ENCODE measurements at places on chromosomes 2 and 18.

DNA sequence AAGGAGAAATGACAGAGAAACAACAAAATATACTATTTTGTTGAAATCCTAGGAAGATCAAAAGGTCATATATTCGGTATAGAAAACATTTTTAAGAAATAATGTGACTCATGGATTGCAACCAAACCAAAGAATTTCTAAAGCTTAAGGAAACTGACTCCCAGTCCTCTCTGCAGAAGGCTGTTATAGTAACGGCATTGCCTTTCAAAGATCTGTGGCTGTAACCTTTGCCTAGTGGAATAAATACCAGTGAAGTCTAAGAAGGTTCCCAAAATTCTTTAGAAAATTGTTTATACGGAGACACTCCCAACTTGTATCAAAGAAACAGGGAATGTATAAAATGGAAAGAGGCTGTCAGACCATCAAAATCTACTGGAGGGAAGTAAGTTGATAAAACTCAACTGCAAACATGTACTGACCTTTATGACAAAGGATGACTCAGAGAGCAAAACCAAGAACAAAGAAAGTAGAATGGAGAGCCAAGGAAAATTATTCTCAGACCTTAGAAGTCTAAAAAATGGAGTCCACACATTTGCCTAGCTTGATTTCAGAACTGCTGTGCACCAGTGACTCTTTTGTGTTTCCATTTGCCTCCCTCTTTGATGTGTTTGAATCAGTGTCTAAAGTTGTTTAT is 48.6 kb upstream of the FSIP2 start:
- no peak for DNase-seq

GRCh38 chr2:239394978-239395377 is 5.8 kb downstream of the HDAC4 start:
- no peak for DNase-seq

- no peak for DNase-seq
These were observed 911.6 kb downstream of the TDRD15 start for GRCh38 chr2:22035361-22035830.

GRCh38 chr18:56329536-56329935 is 308.9 kb downstream of the TXNL1 start:
- no peak for DNase-seq

GRCh38 chr2:240603081-240603835 is 16.7 kb downstream of the CAPN10 start:
- DNase-seq: no peak

DNA sequence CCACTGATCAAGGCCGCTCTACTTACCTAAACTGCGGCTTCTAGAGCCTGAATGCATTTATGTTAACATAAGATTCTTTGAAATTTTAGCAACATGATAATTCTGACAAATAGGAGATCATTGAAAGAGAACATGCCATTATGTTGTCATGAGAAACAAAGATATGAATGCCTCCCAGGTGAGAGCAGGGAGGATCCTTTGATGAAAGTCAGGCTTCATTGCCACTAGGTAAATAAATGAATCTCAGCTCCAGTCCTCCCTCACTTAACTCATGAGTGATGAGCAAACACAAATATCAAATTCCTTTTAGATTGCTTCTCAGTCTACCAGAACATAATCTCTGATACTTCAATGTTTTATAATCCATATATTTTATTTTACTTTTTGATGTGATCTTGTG is 463.2 kb upstream of the CDH7 start:
- no peak for DNase-seq

- no peak for DNase-seq
These were observed 522.2 kb downstream of the PIK3C3 start for GRCh38 chr18:42477267-42477666.

- DNase-seq: no peak
These were observed 246.7 kb downstream of the DLGAP1 start for GRCh38 chr18:4208366-4208765.

DNA sequence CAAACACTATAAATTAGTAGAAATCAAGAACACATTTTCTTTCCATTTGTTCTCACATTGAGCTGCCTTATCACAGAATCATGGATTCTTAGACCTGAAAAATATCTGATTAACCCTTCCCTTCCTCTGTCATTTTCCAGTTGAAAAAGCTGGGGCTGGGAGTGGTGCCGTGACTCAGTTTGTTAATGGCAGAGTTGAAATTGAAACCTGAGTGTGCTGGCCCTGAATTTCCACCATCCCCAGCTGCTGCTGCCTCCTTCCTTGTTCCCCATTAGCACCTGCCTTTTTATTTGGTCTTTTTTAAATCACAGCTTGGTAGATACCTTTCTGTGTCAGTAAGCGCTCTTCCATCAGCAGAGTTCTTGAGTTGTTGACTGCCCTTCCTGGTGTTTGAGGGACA is 10.6 kb downstream of the FARP2 start:
- DNase-seq: no peak

DNA sequence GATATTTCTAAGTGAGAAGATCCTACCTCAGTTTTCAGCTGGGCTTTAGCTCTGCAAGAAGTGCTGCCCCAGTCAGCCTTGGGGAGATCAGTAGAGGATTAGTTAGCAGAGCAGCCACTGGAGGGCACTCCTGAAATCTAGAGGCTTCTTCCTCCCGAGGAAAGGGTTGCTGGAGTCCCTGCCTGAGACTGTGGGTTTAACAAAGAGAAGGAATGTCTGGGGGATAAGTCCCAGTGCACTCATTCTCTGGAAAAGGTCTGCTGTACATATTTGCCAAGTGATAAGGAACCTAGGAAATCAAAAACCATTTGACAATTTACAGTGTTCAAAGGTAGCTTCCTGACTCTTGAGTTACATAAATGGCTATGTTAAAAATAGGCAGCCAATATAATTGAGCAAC is 207.2 kb downstream of the SLC8A1 start:
- DNase-seq: no peak

GRCh38 chr2:31384771-31385276 is 29.7 kb downstream of the XDH start:
- no peak for DNase-seq

DNA sequence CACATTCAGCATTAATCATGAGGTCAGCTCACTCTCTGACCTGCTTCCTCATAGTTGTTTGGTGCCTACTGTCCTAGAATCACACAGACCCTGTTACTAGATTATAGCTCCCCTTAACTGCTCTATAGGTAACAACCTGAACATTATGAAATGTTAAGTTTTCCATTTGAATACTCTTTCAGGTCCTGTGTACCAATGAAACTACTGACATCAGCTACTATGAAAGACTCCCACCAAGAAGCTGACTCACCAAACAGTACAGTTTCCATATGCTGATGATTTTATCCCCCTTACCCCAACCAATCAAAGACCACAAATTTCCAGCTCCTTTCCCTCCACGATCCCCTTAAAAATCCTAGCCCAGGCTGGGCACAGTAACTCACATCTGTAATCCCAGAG is 56.3 kb downstream of the SRBD1 start:
- DNase-seq: no peak

GRCh38 chr2:43791035-43791765 is 17.4 kb downstream of the DYNC2LI1 start:
- DNase-seq: no peak

- DNase-seq: no peak
These were observed 105.3 kb upstream of the TTN start for GRCh38 chr2:178912416-178913048.

- no peak for DNase-seq
These were observed 45.8 kb downstream of the MBP start for GRCh38 chr18:77086656-77087392.

DNA sequence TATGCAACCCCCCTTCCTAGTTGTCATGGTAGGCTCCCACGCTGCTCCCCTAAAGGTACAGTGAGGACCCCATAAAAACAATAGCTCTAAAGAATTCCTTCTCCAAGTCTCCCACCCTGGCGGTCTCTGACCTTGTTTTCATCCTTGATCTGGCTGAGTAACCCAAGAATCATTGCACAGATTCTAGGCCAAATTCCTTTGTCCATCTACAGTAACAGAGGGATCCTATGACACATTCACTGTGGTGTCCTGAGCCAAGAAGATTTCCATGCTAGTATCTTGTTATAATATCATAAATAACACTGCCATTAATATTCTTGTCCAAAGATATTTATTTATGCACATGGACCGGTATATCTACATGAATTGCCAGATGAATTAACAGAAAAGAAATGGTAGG is 240.2 kb downstream of the CYP26B1 start:
- no peak for DNase-seq

DNA sequence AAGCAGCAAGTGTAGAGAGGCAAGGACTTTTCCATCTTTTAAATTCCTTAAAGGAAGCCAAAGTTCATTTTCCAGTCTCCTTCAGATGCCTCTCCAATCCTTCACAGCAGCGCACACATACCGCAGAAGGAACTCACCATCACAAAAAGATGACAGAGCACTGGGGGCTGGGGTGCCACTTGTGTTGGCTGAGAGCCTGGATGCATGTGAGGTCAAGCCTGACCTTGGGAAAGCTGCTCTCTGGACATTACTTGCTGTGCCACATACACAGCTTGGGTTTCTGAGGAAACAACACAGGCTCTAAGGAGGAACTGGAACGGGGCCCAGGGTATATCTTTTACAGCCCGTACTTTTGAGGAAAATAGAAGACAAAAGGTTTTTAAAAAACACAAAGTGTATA is 364.3 kb upstream of the MEX3C start:
- no peak for DNase-seq

GRCh38 chr2:177143444-177143843 is 69.2 kb upstream of the HNRNPA3 start:
- DNase-seq: no peak

GRCh38 chr2:232213176-232213575 is 165.4 kb upstream of the ALPP start:
- no peak for DNase-seq

DNA sequence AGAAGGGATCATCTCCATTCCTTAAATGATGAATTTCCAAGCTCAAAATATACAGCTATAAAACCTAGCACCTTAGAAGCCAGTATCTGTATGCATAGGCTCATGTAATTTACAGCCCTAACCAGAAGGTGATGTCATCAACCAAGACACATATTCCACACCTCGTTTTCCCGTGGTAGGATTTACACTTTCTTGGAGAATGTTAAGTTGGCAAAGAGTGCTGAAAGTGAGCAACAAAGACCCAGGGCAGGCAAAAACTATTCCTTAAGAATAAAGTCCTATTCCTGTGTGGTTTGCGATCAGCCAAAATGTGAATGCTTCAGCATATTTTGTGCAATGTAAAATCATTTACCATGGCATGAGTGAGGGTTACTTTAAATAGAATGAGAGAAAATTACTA is 247.1 kb downstream of the OSR1 start:
- no peak for DNase-seq

DNA sequence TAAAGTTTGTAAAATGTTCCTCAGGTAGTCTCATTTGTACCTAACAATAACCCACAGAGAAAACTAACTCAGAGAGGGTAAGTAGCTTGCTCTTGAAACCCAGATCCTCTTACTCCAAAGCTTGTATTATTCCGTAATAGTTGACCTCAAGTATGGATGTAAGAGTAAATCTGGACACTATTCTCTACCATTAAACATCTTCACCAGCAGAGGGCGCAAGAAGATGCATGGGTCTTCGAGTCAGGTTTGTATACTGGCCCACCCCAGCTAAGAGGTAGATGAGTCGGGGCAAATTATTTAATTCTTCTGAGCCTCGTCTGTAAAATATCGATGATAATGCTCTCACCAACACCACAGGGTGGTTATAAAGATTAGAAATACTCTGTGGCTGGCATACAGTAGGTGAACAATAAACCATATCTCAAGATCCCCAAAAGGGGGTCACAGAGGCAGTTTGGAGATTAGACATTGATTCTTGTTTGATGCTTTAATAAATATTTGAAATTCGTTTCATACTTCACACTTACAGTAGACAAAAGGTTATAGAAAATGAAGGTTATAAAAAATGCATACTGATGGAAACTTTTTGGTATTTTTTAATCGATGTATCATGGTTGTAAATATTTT is 3.5 kb upstream of the CABLES1 start:
- DNase-seq: peak; percentile 53

GRCh38 chr2:144011098-144011497 is 508.8 kb downstream of the ZEB2 start:
- DNase-seq: no peak

GRCh38 chr18:9447334-9447733 is 28.0 kb upstream of the RALBP1 start:
- DNase-seq: no peak

DNA sequence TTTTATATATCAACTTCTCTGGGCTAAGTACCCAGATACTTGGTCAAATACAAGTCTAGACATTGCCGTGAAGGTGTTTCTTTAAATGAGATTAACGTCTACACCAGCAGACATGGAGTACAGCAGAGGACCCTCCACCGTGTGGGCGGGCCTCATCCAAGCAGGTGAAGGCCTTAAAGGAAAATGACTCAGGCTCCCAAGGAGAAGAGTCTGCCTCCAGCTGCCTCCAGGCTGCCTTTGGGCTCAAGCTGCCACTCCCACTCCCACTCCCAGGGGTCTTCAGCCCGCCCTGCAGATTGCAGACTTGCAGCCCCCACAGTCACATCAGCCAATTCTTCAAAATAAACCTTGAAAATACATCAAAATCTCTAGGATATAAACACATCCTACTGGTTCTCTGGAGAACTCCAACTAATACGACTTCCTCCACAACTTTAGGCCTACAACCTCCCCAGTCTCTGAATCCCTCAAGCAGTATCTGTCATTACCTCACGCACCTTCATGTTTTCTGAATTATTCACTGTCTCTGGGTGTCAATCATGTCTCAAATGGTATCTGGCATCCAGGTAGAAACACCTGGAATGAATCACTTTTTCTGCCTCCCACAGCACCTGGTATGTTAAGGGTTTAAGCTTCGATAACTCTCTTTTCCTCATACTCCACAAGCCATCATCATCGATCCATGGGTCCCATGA is 6.9 kb downstream of the ITGB1BP1 start:
- no peak for DNase-seq

DNA sequence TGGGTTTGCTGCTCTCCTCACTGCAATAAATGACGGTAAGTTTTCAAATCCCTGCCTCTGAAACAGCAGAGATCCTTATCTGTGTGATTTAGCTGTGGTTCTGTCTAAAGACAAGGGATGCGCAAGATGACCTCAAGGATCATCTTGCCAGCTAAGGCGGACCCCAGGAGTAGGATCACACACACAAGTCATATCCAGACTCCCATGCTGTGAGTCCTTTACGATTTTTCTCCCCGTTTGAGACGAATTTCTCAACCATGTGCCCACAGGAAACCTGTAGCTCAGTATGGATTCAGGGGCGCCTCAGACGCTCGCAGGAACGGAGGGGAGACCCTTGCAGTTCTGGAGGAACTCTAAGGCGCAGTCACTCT is 11.1 kb upstream of the DCTN1 start:
- DNase-seq: no peak

- no peak for DNase-seq
These were observed 1377.9 kb downstream of the RPIA start for GRCh38 chr2:90069290-90069894.

DNA sequence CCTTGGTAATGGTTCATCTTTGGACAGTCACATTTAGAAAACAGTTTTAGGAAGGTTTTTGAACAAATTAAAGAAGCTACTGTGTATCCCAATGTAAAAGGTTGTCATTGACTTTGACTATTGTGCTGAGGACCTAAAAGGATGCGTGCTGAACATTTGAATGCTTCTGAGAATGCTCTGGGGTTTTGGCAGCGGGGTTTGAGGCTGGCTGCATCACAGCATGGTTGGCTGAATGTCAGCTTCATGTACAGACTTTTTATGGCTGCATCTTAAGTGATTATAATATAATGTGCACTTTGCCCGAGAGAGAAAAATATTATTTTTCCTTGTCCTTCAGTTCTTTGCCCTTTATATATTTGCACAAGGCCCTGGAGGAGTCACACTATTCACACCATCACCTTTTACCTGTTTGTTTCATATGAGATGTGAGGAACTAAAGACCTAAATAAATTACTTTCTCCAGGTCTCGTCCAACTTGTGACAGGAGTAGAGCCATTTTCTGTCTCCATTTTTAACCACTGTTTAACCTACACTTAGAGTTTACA is 125.9 kb downstream of the CCDC85A start:
- DNase-seq: no peak

GRCh38 chr2:12066986-12067385 is 320.6 kb downstream of the LPIN1 start:
- DNase-seq: no peak
